ENCODE measurements at places on chromosomes 11 and 22. TPM values are rescaled to one million over a fixed set of nuclear protein-coding genes. Genes with fewer than 3 reads are reported as not detected.

Gene AGBL2
- total RNA-seq, result not detected

- DNase-seq, result no peak
Measured at GRCh38 chr11:8615291-8616032, 21.4 kb upstream of the STK33 start.

DNA sequence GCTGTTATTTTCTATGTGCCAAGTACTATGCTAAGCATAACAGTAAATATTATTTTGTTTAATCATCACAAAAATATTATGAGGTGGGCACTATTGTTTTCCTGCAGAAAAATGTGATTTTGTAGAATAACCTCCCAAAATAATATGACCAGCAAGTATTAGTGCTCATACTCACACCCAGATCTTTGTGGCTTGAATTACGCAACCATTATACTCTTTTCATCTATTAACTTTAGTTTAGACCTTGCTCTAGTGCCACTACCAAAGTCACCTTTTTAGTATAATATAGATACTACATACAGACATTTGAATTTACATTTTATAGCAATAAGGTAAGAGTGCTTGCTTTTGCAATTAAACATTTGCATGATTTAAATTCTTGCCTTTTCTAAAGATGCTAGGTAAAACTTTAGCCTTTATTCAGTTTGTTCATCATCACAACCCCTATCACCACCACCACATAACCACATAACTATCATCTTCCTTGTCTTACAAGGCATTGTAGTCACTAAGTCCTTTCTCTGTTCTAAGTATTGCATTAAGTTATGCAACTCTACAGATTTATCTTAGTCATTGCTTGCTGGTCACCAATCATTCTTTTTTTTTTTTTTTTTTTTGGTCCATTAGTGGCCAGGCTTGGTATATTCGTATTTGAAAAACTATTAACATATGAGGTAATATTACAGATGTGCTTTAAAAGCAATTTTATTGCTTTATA lies 68.4 kb downstream of the GAS2 start:
- DNase-seq, result no peak

- no peak for DNase-seq
Measured at GRCh38 chr11:124693142-124693541, 19.4 kb downstream of the SPA17 start.

DNA sequence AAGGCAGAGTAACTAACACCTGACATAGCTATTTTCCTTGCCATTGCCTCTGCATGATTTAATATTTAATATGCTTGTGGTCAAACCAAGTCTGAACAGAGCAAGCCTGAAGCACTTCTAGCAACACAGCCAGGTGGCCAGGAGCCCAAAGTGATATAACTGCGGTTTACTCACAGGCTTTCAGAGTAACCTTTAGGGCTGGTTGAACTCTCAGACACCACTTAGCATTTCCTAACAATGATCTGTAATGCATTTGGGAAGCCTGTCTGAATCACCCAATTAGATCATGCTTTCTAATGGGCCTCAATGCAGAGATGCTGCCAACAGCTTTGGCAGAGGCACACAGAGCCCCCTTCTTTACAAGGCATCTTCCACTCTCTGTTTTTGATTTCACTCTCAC lies 96.1 kb downstream of the FDX1 start:
- DNase-seq, result no peak

DNA sequence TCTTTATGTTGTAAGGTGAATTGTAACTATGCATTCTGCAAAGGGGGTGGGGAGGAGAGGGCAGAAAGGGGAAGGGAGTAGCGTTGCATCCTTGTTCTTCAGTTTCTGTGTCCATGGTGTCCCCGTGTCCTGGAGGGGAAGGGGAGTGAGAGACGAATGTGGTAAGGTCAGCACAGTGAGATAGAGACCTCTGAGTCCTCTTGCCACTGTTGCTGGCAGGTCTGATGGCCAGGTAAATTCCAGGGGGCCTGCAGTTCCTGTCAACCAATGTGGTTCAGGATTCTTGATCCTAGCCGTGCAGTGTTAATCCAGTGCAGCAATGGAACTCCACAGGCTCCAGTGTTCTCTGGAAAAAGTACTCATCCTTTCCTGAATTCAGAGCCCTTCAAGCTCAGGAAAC lies 14.6 kb upstream of the ADSL start:
- DNase-seq, result no peak

DNA sequence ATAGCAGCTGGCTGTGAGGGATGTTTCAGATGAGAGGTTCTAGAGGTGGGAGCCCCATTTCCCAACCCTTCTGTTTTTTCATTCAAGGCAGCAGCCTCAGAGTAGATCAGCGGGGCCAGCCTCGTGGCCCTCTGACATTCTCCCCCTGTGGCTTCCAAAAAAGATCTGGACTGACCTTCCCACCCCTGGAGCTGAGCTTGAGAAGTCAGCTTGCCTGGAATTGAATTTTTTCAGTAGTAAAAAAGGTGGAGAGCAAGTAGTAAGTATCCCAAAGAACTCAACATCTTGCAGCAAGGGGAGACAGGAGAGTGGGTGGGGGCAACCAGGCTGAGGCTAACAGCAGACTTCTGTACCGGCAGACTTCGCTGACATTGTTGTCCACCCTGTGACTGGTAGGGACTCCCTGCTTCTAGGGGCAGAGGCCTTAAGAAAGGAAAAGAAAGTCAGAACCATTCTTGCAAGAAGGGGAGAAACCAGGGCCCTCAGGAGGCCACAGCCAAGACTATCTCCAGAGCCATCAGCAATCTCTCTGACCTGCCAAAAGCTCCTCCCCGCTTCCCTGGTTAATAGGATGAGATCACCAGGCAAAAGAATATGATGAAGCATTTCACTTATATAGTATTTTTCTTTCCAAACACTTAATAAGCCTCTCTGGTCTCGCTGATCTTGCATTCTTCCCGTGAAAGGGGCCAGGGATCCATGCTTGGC lies 2.0 kb upstream of the GRIK4 start:
- DNase-seq, result no peak
